ENCODE measurements at places on chromosomes 1 and 21.

DNA sequence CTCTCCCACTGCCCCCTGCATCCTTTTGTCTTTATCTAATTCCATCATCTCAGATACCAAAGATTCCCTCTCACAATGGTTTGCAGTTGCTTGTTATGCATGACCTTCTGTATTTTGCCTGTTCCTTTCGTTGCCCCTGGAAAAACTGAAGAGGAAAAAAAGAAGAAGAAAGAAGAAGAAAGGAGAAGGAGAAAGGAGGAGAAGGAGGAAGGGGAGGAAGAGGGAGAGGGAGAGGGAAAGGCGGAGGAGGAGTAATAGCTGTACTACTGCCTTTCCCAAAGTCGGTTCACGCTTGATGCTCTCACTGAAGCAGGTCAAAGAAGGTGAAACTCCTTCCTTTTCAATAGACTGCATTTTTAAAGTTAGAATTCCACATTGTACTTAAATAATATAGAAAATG is 513.8 kb downstream of the PTPRC start:
- DNase-seq: no peak

GRCh38 chr21:36709030-36709867 is 10.3 kb downstream of the SIM2 start:
- no peak for DNase-seq

GRCh38 chr1:242187171-242187570 is 188.3 kb upstream of the MAP1LC3C start:
- DNase-seq: no peak

- DNase-seq: no peak
Measured at GRCh38 chr1:87953121-87953520, 624.4 kb downstream of the LMO4 start.

DNA sequence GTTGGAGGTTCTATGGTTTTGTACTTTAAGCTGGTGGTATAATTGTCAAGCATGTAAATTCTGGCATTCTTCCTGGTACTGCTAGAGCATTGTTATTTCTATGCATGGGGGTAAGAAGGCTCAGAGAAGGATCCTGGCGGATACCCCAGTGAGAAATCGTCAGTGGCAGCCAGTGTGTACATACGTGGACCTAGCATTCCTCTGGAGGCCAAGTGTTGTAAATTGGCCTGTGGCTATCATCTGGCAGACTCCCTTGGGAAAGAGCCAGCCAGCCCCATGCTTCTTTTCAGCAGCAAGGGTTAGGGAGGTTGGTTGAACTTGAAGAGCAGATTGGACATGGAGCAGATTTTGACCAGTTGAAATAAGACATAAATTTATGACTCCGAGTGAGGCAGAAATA is 5.2 kb upstream of the AGO3 start:
- DNase-seq: no peak

GRCh38 chr1:47409311-47410067 is 6.6 kb upstream of the FOXE3 start:
- DNase-seq: no peak

DNA sequence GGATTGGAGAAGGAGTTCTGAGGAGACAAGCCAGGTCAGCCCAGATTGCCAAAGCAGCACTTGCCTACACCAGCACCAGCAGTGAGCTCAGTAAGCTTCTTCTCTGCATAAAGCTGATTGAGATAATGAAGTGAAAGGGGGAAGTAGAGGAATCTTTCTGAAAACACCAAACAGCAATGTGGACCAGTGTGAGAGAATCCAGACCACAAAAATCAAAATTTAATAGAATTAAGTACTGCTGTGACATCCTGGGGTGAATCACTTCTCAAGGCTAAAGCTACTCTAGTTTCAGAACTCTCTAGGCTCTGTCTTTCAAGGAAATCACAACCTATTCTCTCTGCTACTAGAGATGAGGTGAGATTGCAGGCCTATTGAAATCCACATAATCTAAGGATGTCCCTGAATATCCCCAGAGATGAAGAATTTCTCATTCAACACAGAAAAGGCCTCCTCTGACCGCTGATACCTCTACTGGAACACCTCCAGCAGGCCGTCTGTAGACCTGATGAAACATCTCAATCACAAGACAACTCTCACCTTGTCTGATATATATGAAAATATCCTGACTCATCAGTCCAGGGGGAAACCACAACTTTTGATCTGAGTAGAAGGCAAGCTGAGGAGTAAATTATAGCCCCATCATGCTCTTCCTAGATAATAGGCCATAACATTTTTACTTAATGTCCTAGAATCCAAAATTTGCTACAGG is at the start of gene FCRL4:
TSS of gene FCRL4 (minus strand) at position 127 of the 709 bp plus-strand sequence. CDS start 141 bp downstream, outside the sequence.
- no peak for DNase-seq

GRCh38 chr1:11873395-11874257 is 14.9 kb upstream of the NPPB start:
- DNase-seq: no peak

DNA sequence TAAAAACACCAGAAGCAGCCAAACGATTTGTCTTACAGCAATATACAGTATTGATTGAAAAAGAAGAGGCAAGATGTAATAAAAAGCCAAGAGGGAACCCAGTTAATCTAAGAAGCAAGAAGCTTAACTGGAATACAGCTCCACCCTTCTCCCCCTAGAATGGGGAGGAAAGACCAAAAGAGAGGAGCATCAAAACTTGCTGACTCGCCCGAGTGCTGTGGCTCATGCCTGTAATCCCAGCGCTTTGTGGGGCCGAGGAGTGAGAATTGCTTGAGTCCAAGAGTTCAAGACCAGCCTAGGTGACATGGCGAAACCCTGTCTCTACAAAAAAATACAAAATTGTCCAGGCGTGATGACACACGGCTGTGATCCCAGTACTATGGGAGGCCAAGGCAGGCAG is 32.2 kb downstream of the BRWD1 start:
- no peak for DNase-seq

DNA sequence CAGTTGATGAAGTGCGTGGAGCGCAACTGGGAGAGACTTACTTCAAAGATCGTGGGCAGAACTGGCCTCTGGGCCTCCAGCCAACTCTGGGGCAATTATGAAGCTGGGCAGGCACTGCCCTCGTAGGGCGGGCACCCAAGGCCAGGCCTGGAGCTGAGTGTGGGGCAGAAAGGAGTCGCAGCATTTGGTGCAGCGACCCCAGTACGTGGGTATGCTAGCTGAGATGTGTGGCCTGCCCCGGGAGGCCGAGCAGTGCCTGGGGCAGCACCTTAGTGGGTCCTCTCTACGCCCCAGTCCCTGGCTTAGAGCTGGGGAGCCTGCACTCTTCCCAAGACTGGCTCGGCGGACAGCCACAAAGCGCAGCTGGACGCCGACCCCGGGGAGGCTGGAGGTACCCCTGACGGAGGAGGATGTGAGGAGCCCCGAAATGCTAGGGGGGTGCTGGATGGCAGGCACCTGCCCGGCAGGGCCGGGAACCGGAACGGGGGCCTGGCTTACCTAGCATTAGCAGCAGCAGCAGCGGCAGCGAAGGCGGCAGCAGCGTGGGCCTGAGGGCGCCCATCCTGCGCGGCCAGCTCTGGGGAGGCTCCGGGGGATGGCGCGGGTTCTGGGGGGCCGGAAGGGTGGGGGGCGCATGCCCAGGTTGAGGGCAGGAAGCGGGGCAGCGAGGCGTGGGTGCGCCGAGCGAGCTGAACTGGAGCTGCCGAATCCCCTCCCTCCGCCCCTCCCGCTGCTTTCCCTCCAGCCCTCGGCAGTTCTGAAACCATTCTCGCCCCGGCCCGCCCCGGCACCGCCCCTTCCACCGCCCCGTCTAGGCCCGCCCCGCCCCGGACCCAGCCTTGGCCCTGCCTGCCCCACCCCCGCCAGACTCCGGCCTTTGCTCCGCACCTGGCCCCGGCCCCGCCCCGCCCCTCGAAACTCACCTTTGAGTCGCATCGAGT is at the start of gene IGSF8:
TSS of gene IGSF8 (minus strand) at position 709 of the 941 bp plus-strand sequence. CDS start at position 562, 147 bp downstream.
- peak; percentile 97 for DNase-seq

GRCh38 chr1:29210278-29211085 is 20.3 kb downstream of the MECR start:
- DNase-seq: no peak

DNA sequence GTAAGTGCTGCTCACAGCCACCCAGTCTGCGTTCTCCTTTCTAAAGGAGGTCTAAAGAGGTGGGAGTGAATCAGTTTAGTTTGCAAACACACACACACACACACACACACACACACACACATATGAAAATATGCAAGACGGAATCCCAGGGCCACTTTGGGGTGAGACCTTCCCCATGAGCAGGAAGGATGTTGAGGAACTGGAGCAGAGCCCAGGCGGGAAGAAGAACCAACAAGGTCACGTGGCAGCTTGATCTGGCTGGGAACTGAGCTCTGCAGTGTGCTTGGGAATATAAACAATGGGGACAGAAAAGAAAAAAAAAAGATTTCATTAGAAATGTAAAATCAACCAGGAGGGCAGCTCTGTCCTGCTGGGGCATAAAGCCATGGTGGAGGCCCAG is 32.6 kb downstream of the OR2G3 start:
- no peak for DNase-seq

DNA sequence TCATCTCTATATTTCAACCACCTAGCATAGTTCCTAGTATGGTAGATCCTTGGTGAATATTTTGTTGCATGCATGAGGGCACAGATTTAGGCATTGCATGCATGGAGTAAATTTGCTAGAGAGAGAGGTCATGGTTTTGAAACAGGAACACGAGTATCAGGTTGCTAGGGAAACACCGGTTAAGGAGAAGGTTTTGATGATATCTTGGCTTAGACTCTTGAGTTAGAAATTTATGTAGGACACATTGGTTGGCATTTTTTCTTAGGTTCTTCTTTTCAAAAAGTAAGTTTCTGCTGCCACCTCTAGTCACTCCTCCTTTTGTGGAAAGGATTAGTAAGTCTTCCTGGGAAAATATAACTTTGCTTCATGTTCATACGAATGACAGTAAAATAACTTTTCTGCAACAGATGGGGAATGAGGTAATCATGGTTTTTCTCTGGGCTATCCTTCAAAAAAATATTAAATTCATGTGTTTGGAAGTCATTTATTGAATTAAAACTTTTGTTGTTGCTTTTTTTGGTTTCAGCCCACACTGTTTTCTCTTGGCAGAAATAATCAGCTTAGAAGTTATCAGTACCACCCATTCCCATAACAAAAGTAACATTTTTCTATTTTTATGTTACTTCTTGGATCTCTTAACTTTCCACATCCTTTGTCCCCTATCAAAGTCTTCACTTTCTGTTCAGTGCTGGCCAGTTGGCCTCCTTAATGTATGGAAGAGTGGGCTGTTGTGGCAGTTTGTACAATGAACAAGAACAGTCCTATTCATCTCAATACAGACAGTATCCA is 97.3 kb downstream of the PLA2G4A start:
- no peak for DNase-seq

GRCh38 chr1:56185493-56185892 is 393.9 kb downstream of the PLPP3 start:
- no peak for DNase-seq

DNA sequence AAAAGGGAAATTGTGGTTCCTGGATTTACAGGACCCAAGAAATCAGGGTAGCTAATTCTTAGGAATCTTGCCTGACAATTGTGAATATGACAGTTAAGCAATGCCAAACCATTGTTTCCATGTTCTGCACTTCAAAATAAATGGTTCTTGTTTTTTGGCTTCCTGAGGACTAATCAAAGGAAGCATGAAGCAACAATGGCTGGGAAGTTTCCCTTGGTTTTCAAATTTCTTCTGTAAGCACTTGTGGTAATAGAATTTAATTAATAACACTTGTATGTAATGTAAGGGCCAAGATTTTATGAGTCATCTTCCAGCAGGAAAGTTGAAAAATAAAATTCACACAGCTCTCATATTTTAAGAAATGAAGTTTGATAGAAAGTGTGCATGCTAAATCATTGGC is 31.7 kb downstream of the JAM2 start:
- DNase-seq: no peak

DNA sequence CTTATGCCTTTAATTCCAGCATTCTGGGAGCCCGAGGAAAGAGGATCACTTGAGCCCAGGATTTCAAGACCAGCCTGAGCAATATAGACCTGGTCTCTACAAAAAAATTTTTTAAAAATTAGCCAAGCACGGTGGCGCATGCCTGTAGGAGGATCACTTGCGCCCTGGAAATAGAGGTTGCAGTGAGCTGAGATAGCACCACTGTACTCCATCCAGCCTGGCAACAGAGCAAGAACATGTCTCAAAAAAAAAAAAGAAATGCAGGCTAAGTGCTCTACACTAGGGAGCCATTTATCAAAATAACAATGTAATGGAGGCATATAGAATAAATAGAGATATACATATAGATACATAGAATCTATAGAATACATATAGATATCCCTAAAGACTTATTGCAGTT is 23.3 kb downstream of the CEPT1 start:
- no peak for DNase-seq

DNA sequence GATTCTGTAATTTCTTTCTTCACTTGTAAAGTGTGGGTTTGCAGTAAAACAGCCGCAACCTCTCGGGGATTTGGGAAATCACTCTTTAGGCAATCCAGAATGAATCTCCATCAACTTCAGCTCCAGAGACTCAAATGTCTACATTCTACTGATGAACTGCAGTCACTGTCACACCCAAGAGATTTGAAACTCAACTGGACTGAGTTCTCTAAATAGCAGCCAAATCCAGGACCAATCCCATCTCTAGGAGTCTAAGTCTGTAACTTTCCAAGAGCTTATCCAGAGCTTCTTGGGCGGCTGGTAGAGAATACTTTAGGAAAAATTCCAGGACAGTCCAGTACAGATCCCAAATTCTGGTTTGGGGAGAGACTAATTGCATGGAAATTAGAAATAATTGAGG is 62.9 kb downstream of the ADAMTS1 start:
- DNase-seq: no peak

GRCh38 chr1:204626381-204626780 is 59.2 kb downstream of the LRRN2 start:
- DNase-seq: no peak

DNA sequence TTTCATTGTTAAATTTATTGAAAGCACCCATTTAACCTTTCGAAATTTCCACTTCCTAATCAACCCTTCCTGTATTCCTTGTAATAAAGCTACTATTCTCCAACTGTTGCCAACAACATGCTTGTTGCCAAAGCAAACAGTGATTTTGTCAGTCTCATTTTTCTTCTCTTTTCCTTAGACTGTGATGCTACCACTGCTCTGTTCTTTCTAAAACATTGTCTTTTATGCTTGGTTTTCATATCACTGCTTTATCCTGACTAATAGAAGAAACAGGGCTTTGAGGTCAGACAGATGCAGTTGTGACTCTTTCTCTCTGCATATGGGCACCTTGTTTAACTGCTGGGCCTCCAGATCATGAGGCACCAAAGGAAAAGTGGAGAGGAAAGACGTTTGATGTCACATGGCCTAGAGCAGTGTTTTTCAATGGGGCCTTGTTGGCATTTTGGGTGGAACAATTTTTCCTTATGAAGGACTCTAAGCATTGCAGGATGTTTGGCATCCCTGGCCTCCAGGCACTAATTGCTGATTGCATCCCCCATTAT is 56.1 kb downstream of the HMCN1 start:
- no peak for DNase-seq

GRCh38 chr1:155651861-155652661 is 36.5 kb downstream of the YY1AP1 start:
- DNase-seq: no peak
